Activated T-cell treated with anti-CD3 and anti-CD28 coated beads, Interleukin-2, amount 50 U/mL, for 24 hours (primary cell): ENCODE measurements at places on chromosomes 5 and 9.

GRCh38 chr9:6506571-6506970, 93.6 kb downstream of the UHRF2 start:
- no peaks in the 10 kb centered on the region for H3K4me1 ChIP-seq

GRCh38 chr5:57221049-57221568, 47.2 kb downstream of the GPBP1 start:
- H3K4me1 ChIP-seq, result peaks cover 49% of the 10 kb centered on the region
- H3K27me3 ChIP-seq, result no peaks in the 10 kb centered on the region
- H3K27ac ChIP-seq, result peak overlapping the region; percentile 82

DNA sequence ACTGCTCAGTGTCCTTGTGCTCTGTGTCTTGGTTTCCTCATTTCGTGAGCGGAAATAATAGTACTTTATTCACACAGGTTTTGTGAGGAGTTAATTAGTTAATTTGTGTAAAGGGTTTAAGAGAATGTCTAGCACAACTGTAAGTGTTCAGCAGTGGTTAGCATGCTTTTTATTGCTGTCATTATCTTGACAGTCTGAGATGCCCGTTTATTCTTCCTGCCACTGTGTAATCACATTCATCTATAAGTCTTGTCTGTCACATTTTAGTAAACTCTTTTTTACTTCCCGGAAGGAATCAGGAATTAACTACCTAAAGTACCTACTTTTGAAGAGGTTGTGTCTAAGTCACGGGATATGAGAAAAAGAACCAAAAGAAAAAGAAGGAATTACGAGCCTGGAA, 38.0 kb downstream of the IQGAP2 start:
- H3K27ac ChIP-seq, result no peak overlapping the region
- no peaks in the 10 kb centered on the region for H3K27me3 ChIP-seq
- no peak for DNase-seq

GRCh38 chr5:178532666-178533065, 57.5 kb downstream of the COL23A1 start:
- DNase-seq, result no peak
- H3K27me3 ChIP-seq, result no peaks in the 10 kb centered on the region
- no peak overlapping the region for H3K27ac ChIP-seq

DNA sequence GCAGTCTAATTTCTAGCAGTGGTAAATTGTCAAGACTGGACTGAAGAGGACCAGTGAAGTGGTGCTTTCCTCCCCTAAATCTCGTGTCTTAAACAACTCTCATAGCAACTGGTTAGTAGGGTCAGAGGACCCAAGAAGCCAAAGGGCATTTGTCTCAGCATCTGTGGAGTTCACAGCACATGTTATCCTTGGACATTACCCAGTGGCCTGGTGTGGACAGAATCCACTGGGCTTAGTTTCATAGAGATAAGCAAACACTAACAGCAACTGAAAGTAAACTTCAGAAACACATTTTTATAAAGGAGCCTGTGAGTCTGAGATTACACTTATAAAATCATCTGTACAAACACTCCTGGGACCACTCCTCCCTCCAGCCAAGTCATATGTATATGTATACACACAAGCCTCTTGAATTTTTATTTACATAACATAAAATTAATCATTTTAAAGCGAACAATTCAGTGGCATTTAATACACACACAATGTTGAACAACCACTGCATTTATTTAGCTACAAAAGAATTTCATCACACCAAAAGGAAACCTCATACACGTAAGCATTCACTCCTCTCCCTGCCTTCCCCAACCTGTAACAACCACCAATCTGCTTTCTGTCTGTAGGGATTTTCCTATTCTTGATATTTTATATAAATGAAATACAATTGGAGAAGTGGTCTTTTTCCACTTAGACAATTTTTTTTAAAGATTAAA, 457.8 kb downstream of the RASEF start:
- H3K36me3 ChIP-seq, result no peaks in the 10 kb centered on the region
- no peak overlapping the region for H3K27ac ChIP-seq
- DNase-seq, result no peak

DNA sequence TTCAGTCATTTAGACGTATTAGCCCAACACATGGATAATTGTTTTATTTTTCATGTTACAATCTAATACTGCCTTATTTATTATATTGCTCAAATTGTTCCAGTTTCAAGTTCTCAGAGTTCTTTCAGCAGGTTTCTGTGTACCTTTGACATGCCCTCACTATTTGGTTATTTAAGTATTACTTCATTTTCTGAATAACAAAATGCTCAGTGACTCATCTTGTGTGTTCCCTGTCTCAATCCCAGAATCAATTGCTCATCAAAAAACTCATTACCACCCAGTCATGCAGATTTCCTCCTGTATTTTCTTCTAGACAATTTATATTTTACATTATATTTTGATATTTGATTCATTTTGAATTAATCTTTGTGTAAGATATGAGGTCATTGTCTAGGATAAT, 562.6 kb downstream of the ANXA1 start:
- no peaks in the 10 kb centered on the region for H3K36me3 ChIP-seq
- no peak overlapping the region for H3K4me3 ChIP-seq
- H3K27ac ChIP-seq, result no peak overlapping the region
- DNase-seq, result no peak
- no peaks in the 10 kb centered on the region for H3K27me3 ChIP-seq

- peaks cover 57% of the 10 kb centered on the region for H3K4me1 ChIP-seq
- DNase-seq, result no peak
- no peak overlapping the region for H3K27ac ChIP-seq
These were observed 3.5 kb downstream of the TMEM38B start for GRCh38 chr9:105697871-105698270.

DNA sequence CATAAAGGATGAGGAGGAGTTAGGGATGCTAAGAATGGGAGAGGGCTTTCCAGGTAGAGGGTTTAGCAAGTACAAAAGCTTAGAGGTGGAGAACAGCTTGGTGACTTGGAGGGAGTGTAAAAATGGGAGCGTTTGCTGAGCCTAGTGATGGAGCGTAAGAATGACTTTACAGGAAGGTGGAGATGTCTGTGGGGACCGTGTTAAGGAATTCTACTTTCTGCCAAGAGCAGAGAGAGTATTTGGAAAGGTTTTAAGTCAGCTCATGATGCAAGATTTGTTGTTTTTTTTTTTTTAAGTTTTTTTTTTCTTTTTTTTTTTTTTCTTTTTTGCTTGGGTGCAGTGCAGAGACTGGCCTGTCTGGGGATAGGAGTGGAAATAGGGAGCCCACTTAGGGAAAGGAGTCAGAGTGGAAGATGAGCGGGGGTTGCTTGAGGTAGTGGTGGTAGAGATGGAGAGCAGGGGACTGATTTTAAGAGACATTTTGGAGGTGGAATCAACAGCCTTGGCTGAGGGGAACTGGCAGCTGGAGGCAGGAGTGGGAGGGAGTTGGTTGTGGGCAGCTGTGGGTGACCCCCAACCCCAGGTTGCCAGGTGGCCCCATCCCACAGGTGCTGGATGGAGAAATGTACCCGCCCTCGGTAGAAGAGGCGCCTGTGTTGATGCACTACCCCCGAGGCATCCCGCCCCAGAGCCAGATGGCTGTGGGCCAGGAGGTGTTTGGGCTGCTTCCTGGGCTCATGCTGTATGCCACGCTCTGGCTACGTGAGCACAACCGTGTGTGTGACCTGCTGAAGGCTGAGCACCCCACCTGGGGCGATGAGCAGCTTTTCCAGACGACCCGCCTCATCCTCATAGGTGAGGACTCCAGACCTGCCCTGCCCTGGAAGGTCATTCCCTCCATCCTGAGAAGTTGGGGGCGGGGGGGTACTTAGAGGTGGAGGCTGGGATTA, 12.4 kb downstream of the PTGS1 start:
- DNase-seq, result no peak
- no peaks in the 10 kb centered on the region for H3K36me3 ChIP-seq
- peaks cover 6% of the 10 kb centered on the region for H3K27me3 ChIP-seq
- no peaks in the 10 kb centered on the region for H3K4me1 ChIP-seq

DNA sequence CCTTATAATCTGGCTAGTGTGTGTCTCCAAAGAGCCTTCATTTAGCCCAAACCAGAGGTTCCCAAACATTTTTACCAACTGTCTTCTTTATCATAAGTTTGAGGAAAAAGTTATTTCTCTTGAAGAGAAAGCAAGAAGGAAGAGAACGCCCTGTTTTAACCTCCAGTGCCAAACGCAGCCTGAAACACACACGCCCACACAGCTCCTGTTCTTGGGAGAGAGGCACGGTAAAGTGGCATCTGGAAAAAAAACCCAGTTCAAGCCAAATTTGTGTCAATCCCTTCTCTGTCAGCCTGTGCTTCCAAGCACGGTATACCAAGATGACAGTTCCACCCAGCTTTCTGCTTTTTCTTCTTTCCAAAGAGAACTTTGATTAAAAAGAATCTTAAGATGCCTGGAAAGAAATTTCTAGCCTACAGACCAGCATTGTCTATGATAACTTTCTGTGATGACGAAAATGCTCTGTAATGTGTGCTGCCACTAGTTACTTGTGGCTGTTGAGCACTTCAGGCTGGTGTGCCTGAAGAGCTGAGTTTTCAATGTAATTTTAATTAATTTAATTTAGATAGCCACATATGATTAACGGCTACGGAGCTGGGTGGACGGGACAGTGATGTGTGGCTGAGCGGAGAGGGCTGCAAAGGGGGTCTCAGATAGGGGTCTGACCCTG, 62.3 kb downstream of the ACER2 start:
- H3K27ac ChIP-seq, result no peak overlapping the region
- peaks cover 13% of the 10 kb centered on the region for H3K4me1 ChIP-seq
- H3K27me3 ChIP-seq, result peaks cover 9% of the 10 kb centered on the region
- H3K4me3 ChIP-seq, result no peak overlapping the region
- H3K36me3 ChIP-seq, result no peaks in the 10 kb centered on the region
- DNase-seq, result no peak

DNA sequence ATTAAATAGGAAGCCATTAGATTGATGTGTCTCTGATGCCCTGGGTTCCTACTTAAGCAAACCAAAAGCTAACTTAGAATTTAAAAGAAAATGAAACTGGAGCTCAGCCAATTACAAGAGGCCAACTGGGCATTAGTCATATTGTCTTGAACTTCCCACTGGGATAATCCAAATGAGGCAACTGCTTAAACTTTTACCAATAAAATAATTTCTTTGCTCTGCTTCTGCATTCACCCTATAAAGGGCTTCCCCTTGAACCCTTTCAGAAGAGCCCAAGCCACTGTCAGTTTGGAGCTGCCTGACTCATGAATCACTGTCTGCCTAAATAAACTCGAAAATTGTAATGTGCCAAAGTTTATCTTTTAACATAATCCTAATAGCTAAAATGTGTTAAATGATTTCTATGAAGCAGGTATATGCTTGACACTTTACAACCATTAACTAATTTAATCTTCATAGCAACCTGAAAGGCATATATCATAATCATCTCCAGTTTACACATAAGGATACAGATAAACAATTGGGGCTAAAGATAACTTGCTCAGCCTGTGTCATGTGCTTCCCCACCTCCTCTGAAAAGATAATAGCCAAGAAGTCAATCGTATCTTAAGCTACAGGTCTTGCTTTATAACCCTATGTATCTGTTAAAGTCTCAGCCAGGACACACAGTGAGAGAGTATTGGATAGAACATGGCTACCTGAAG, 11.5 kb downstream of the GPR150 start:
- H3K4me1 ChIP-seq, result peaks cover 21% of the 10 kb centered on the region
- peak overlapping the region; percentile 99 for H3K27ac ChIP-seq
- DNase-seq, result no peak
- H3K4me3 ChIP-seq, result peak overlapping the region; percentile 24

- no peak overlapping the region for H3K4me3 ChIP-seq
- no peaks in the 10 kb centered on the region for H3K27me3 ChIP-seq
- H3K4me1 ChIP-seq, result peaks cover 50% of the 10 kb centered on the region
- no peaks in the 10 kb centered on the region for H3K36me3 ChIP-seq
These were observed 227.1 kb downstream of the AUH start for GRCh38 chr9:91134608-91135007.

GRCh38 chr5:176152191-176152929, 85.9 kb upstream of the SIMC1 start:
- no peak overlapping the region for H3K27ac ChIP-seq
- DNase-seq, result no peak
- H3K4me1 ChIP-seq, result peaks cover 1% of the 10 kb centered on the region
- H3K4me3 ChIP-seq, result no peak overlapping the region
- peaks cover 28% of the 10 kb centered on the region for H3K27me3 ChIP-seq
- H3K36me3 ChIP-seq, result no peaks in the 10 kb centered on the region

GRCh38 chr5:127830157-127830556, 127.0 kb downstream of the CCDC192 start:
- H3K4me3 ChIP-seq, result no peak overlapping the region
- no peak overlapping the region for H3K27ac ChIP-seq
- no peak for DNase-seq
- H3K4me1 ChIP-seq, result no peaks in the 10 kb centered on the region
- no peaks in the 10 kb centered on the region for H3K36me3 ChIP-seq

GRCh38 chr5:81121273-81121672, 111.8 kb upstream of the CKMT2 start:
- no peaks in the 10 kb centered on the region for H3K27me3 ChIP-seq
- no peak for DNase-seq
- H3K4me3 ChIP-seq, result no peak overlapping the region

GRCh38 chr9:133830310-133830709, 92.2 kb upstream of the SARDH start:
- no peaks in the 10 kb centered on the region for H3K36me3 ChIP-seq
- DNase-seq, result no peak
- H3K27me3 ChIP-seq, result no peaks in the 10 kb centered on the region
- H3K4me1 ChIP-seq, result no peaks in the 10 kb centered on the region
- H3K27ac ChIP-seq, result no peak overlapping the region
